ENCODE measurements at places on chromosomes 2 and 18. TPM values are rescaled to one million over a fixed set of nuclear protein-coding genes. Genes with fewer than 3 reads are reported as not detected.

The RAB17 gene
- not detected for polyA plus RNA-seq

The CAVIN2 gene
- polyA plus RNA-seq: 4.8 TPM

The ACTG2 gene
- polyA plus RNA-seq: not detected

The GAD1 gene
- not detected for polyA plus RNA-seq

The GKN2 gene
- polyA plus RNA-seq: not detected

The SCYGR8 gene
- not detected for polyA plus RNA-seq

The SLC5A7 gene
- not detected for polyA plus RNA-seq

The NR4A2 gene
- polyA plus RNA-seq: 22.7 TPM

The CABYR gene
- 2.0 TPM for polyA plus RNA-seq

The SLC23A3 gene
- 0.63 TPM for polyA plus RNA-seq

The ADNP2 gene
- polyA plus RNA-seq: 4.6 TPM

The ATF2 gene
- 27.8 TPM for polyA plus RNA-seq

The INHBB gene
- polyA plus RNA-seq: not detected

The GATA6 gene
- not detected for polyA plus RNA-seq

The SOX11 gene
- not detected for polyA plus RNA-seq

The MPP4 gene
- not detected for polyA plus RNA-seq

The CCDC150 gene
- polyA plus RNA-seq: 0.63 TPM

The EGR4 gene
- 0.26 TPM for polyA plus RNA-seq

The PSMA8 gene
- 4.1 TPM for polyA plus RNA-seq

The EPHA4 gene
- polyA plus RNA-seq: 29.3 TPM

The C2orf66 gene
- polyA plus RNA-seq: not detected

The RAD51AP2 gene
- not detected for polyA plus RNA-seq

The MOCOS gene
- polyA plus RNA-seq: 0.13 TPM

The SMARCAL1 gene
- polyA plus RNA-seq: 27.9 TPM

The DPYSL5 gene
- not detected for polyA plus RNA-seq

The COL6A3 gene
- polyA plus RNA-seq: not detected

The KLHL29 gene
- 0.11 TPM for polyA plus RNA-seq

The DAW1 gene
- polyA plus RNA-seq: not detected

The RNASEH1 gene
- polyA plus RNA-seq: 35.2 TPM

The LRRC30 gene
- polyA plus RNA-seq: not detected

The HAAO gene
- polyA plus RNA-seq: 5.7 TPM

The SLC16A14 gene
- polyA plus RNA-seq: 0.49 TPM

The QPCT gene
- 1.8 TPM for polyA plus RNA-seq

The CIB4 gene
- not detected for polyA plus RNA-seq

The INO80C gene
- polyA plus RNA-seq: 28.2 TPM

The GKN1 gene
- polyA plus RNA-seq: not detected

The MGAT4A gene
- polyA plus RNA-seq: 54.6 TPM

The PRKRA gene
- 58.7 TPM for polyA plus RNA-seq

The KCNK3 gene
- polyA plus RNA-seq: not detected

The GCC2 gene
- 65.6 TPM for polyA plus RNA-seq

The MAP3K19 gene
- polyA plus RNA-seq: not detected

The NDUFV2 gene
- polyA plus RNA-seq: 144 TPM

The LHCGR gene
- not detected for polyA plus RNA-seq

The UGT1A8 gene
- polyA plus RNA-seq: not detected

The RHOB gene
- polyA plus RNA-seq: 14.0 TPM

The SPP2 gene
- polyA plus RNA-seq: not detected

The CLEC4F gene
- polyA plus RNA-seq: not detected

The RNF152 gene
- polyA plus RNA-seq: not detected

The SPRED2 gene
- 0.94 TPM for polyA plus RNA-seq

The CNGA3 gene
- not detected for polyA plus RNA-seq

The ITM2C gene
- polyA plus RNA-seq: 162 TPM

Data from IgD-negative memory B cell (primary cell).